ENCODE measurements at places on chromosomes 6 and 20. TPM values are rescaled to one million over a fixed set of nuclear protein-coding genes. Genes with fewer than 3 reads are reported as not detected.
A peak's percentile ranks its signal among the peaks of the same experiment; 100 is the strongest.

DNA sequence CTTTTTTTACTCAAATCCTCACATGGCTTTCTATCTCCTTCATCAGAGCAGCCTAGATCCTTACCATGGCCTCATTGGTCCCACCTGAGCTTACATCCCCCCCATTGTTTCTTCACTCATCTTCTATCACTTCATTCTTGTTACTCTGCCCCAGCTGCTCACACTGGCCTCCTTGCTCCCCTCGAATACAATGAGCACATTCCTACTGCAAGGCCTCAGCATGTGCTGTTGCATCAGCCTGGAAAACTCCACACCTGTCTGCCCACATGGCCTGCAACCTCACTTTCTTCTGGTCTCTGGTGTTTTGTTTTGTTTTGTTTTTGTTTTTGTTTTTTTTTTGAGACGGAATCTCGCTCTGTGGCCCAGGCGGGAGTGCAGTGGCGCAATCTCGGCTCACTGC lies 212.6 kb downstream of the TBX18 start:
- no peak for DNase-seq

DNA sequence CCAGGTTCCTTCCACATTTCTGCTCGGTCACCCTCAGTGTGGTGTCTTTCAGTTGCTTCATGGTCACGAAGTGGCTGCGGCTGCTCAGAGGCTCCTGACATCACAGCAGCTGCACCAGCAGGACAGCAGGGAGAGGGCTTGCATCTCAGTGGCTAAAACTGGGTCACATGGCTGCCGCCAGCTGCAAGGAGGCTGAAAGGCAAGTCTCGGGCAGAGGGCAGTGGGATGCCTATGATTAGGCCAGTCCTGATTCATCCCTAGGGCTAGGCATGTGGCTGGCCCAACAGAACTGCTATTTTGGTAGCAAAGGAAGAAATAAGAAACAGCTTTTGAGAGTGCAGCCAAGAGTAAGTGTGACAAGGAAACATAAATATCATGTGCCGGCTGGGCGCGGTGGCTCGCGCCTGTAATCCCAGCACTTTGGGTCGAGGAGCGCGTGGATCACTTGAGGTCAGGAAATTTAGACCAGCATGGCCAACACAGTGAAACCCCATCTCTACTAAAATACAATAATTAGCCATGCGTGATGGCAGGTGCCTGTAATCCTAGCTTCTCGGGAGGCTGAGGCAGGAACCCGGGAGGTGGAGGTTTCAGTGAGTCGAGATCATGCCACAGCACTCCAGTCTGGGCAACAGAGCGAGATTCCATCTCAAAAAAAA lies 46.6 kb downstream of the RBM38 start:
- DNase-seq: no peak

DNA sequence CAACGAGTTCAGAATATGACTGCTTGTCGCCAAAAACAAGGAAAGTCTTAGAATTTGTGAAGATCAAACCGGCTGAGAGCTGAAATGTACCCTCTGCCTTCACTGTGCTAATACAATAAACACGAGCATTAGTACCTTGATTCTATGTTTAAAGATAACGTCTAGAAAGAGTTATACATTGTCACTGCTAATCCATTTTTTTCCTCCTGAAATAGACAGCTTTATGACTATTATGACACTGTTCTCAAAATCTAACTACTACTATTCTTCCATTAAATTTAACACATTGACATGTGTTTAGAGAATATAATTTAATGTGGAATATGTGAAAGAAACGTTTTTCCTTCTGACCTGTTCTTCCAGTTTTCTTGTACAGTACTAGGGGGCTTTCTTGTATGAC lies 204.8 kb downstream of the UST start:
- no peak for DNase-seq

Gene BANF2
- total RNA-seq: not detected

GRCh38 chr20:8471465-8471864 lies 339.4 kb downstream of the PLCB1 start:
- no peak for DNase-seq

GRCh38 chr6:28205879-28206278 lies 19.2 kb upstream of the ZSCAN9 start:
- DNase-seq: no peak

DNA sequence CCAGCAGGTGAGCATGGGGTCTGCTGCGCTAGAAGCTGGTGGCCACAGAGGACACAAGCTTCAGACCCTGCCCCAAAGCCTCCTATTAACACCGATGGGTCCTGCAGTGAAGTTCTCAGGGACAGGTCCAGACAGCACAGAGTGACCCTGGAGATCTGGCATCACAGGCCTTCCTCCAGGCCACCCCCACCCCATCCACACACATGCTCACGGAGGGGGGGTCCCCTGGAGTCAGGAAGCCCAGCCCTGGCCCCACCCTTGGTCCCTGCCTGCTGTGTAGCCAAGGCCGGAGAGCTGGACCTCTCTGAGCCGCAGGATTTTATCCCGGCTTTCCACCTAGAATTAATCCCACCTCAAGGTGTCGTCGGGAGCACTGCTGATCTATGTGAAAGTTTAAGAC lies 167.3 kb downstream of the TAF4 start:
- DNase-seq: no peak

GRCh38 chr6:170128346-170128745 lies 162.5 kb downstream of the DLL1 start:
- no peak for DNase-seq

- no peak for DNase-seq
These were observed 6.3 kb downstream of the RIMS1 start for GRCh38 chr6:71892641-71893040.

Gene PGC
- total RNA-seq: not detected

DNA sequence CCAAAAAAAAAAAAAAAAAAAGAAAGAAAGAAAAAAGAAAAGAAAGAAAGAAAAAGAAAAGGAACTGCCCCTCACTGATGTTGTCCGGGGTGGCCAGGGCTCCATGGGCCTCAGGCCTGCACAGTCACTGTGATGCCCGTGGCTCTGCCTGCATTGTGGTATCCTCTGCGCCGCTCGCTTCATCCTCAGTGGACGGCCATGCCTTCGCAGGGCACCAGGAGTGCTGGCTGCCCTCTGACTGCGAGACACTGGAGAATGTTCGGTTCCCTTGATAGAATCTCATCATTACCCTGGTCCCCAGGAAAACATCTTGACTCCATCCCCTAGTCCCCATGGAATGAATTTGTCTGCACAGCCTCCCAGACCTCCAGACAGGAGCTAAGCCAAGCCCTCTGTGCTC lies 61.7 kb downstream of the TMEM242 start:
- DNase-seq: no peak

DNA sequence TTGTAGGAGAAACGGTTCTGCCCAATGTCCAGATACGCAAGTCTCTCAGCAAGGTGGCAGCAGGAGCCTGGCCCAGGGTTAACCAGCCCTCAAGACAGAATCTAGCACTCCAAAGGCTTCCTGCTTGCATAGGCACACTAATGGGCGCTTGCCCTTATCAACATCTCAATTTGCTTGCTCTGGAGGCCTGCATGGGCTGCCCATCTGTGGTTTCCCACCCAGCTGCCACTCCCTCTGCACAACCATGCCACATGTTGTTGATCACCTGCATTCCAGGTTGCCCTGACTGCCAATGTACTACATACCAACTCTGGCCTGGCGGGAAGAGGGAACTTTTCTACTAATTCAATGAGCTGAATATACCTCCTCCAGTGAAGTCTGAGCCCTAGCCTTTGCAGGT lies 74.6 kb downstream of the ATG5 start:
- DNase-seq: no peak

GRCh38 chr6:159439651-159440050 lies 253.4 kb downstream of the SOD2 start:
- no peak for DNase-seq

GRCh38 chr20:9392892-9393857 lies 121.2 kb upstream of the LAMP5 start:
- peak; percentile 72 for DNase-seq

- peak; percentile 70 for DNase-seq
These were observed 72.7 kb downstream of the IGF2R start for GRCh38 chr6:160041608-160042007.

- DNase-seq: peak; percentile 89
These were observed 126.5 kb downstream of the DTNBP1 start for GRCh38 chr6:15536198-15536955.

DNA sequence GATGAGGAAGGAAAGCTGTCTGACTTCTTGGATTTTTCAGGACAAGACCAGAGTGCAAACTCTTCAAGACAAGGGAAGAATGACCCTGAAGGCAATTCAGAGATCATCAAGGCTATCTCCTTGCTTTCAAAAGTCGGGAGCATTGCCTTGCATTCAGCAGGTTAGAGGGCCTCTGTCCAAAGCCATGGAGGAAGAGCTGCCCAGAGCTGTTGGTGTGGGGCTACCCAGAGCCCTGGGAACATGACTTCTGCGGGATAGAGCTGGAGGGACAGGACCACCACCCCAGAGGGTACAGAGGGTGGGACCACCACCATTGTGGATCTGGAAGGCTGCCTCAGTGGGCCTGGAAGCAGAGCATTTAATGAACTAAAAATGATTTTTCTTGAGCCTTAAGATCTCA lies 5.2 kb upstream of the SRXN1 start:
- DNase-seq: no peak

DNA sequence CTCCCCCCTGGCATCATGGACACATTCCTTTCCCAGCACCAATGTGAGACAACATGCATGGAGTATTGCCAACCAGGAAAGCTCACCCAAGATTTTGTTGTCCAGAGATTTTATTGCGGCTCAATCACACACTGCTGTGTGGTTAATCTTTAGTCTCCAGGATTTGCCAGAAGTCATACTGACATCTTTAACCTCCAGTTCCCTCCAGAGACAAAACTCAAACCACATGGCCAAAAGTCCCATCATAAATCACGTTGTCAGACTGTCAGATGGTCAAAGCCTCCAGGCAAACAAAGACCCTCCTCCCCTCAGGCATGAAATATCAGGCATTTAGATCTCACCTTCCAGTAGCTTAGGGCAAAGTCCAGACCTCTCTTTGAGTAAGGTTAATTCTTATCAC lies 97.3 kb upstream of the OPRM1 start:
- no peak for DNase-seq

Gene SIRPD
- 0.68 TPM for total RNA-seq

Gene BEND6
- 24.6 TPM for total RNA-seq

Gene BCAS1
- not detected for total RNA-seq

Gene THEMIS
- total RNA-seq: not detected

- DNase-seq: no peak
These were observed 50.2 kb downstream of the MYLIP start for GRCh38 chr6:16179063-16179462.

GRCh38 chr6:80454661-80455365 lies 348.3 kb downstream of the BCKDHB start:
- DNase-seq: no peak

GRCh38 chr6:16190214-16190613 lies 48.2 kb upstream of the GMPR start:
- DNase-seq: no peak

Gene RAB44
- total RNA-seq: not detected

DNA sequence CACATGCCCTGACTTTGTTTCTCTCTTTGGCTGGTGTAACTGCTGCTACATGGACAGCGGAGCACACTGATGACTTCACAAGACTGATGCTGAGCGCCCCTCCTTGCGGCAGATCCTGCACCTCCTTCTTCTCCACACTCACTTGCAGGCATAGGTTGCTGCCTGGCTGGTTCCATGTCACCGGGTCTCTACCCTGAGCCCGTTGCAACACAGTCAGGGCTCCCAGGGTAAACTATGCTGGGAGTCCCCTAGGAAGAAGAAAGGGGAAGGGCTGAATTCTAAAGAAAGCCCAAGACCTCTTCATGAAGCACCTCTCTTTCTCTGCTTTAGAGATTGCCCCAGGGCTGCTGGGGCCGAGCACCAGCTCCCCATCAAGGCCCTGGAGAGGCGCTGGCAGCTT lies 83.3 kb upstream of the DUSP22 start:
- DNase-seq: no peak

GRCh38 chr6:117346142-117346930 lies 79.4 kb downstream of the ROS1 start:
- peak; percentile 50 for DNase-seq

- DNase-seq: no peak
These were observed 21.7 kb downstream of the PHACTR2 start for GRCh38 chr6:143699430-143699825.

GRCh38 chr6:55388211-55388610 lies 60.9 kb downstream of the GFRAL start:
- no peak for DNase-seq

Gene FERMT1
- 6.4 TPM for total RNA-seq

Gene LRRN4
- not detected for total RNA-seq
